Ascending aorta (tissue), 2 donors: ENCODE measurements at places on chromosomes 16 and 17.

- no peak for DNase-seq
These were observed 268.0 kb upstream of the IRX3 start for GRCh38 chr16:54554581-54554980.

DNA sequence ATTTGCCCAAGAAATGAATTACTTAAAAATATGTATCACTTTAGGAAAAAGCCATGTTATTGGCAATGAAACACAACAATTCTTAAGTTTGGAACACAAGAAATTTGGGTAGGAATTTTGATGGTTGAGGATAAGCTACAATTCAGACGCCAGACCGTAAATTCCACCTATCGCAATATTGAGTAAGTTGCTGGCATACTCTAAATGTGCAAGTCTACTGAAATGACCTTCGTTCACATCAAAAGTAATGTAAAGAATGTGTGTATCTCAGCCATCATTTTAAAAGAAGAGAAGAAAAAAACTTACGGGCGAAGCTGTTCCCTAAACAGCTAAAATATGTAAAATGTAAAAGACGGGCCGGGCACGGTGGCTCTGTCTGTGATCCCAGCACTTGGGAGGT is 33.4 kb downstream of the UBE2G1 start:
- no peak for DNase-seq

- DNase-seq, result no peak
These were observed 1.6 kb downstream of the MAFG start for GRCh38 chr17:81925860-81926450.

- no peak for DNase-seq
These were observed 24.8 kb upstream of the ENGASE start for GRCh38 chr17:79049821-79050220.

- no peak for DNase-seq
These were observed 50.1 kb upstream of the IRX3 start for GRCh38 chr16:54336631-54337204.

GRCh38 chr16:88499292-88499691 is 46.2 kb downstream of the ZFPM1 start:
- DNase-seq, result no peak

DNA sequence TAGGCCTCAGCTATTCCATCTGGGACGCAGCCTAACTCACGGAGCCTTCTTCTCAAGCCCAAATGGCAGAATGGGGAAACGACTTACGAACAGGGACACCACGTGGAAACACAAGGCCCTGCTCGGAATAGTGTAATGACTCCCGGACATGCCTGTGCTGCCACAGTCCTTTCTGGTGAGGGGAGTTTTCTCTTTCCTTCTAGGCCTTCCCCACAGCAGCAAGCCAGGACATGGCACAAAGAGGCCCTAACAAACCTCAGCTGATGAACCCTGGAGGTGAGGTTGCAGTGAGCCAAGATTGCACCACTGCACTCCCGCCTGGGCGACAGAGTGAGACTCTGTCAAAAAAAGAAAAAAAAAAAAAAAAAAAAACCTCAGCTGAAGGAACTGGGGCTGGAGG is 15.3 kb downstream of the ZBTB4 start:
- DNase-seq, result no peak

GRCh38 chr17:41710472-41711090 is 1.6 kb upstream of the GAST start:
- DNase-seq, result no peak

DNA sequence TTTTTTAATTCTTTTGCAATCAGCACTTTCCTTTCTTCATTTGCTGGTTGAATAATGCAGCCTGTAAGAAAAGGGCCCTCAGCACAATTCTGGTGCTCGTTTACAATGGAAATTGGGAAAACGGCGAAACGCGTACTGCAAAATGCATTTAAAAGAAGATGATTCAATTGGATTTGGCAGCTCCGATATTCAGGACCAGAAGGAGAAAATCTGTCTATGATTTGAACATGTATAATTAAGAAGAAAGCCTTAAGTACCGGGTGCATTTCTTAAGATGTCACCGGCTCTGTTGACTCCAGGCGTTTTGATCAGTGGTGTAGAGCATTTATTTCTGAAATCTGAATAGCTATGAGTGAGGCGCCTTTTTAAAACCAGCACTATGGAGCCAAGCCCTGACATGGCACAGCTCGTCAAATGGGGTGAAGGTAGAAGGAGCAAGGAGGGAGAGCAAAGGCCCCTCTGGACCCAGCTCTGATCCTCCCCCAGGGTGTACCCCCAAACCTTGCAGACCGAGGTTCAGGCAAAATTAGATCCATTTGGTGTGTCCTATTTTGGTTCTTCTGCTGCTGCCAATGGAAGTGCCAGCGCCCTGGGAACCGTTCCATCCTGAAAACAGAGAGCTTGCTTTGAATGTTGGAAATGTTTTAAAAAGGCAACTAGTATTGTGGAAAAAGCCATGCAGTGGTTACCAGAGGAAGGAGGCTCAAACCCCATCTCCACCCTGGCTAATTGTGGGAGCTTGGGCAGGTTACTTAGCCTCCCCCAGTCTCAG is 161.4 kb upstream of the RPL38 start:
- no peak for DNase-seq

GRCh38 chr17:360092-360750 is 7.6 kb upstream of the RPH3AL start:
- DNase-seq, result no peak

DNA sequence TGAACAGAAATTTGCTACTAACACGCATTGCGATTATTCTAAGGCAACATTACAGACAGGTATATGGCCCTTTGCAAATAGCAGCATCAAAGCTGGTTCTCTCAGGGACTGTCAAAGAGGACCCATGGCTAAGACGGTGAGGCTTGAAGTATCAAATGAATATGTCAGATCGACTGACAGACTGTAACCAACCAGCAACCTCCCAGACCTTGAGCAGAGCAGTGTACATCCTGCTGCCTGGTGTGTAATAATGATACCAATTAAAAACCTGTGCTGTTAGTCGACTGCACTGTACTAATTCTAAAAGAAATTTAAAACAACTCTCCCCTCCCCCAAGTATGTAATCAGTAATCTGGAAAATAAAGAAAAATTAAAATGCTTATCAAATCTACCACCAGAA is 35.9 kb upstream of the GHDC start:
- no peak for DNase-seq

GRCh38 chr17:83147280-83147679 is 67.9 kb downstream of the METRNL start:
- DNase-seq, result no peak

DNA sequence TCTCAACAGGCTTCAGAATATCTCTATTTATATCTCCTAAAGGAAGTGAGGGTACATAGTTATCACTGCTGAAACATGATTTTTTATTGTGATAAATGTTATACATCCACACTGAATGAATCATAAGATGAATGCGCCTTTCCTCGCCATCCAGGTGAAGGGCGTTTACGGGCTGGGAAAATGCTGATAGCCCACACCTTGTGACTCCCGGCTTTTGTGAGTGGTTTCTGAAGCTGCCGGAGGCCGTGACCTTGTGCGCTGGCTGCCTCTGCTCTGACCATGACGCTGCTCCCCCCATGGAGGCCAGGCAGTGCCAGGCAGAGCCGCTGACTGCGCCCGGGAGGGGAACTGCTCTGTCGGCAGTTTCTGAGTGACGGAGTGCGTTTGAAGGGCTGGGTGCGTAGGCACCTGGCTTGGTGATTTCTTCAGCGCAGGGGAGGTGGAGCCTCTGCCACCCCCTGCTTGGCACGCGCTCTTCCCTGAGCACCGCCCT is 97.2 kb downstream of the RAP1GAP2 start:
- DNase-seq, result no peak

- DNase-seq, result no peak
These were observed 2.8 kb upstream of the SLFN11 start for GRCh38 chr17:35376245-35376644.

- DNase-seq, result peak; percentile 26
These were observed 426.7 kb upstream of the MAF start for GRCh38 chr16:80027007-80027965.

DNA sequence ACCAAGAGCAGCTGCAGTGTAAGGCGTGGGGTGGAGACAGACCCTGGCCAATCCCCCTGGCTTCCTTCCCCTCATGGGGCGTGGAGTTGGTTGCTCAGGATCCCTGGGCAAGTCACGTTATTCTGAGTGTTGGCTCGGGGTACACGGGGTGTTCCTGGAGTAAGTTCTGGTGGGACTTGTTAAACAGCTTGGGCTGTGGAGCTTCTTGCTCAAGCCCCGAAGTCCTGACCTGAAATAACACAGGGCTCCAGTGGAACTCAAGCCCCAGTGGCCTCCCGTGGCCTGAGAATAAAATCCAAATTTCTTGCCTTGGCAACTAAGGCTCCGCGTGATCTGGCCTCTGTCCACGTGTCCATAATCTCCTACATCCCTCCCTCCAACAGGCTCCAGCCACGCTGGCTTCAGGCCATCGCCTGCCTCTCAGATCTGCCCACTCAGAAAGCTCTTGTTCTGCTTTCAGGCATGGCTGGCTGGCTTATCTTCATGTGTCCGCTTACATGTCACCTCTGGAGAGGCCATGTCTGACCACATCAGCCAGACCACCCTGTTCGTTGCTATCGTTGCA is 49.3 kb upstream of the BCO1 start:
- DNase-seq, result peak; percentile 83

DNA sequence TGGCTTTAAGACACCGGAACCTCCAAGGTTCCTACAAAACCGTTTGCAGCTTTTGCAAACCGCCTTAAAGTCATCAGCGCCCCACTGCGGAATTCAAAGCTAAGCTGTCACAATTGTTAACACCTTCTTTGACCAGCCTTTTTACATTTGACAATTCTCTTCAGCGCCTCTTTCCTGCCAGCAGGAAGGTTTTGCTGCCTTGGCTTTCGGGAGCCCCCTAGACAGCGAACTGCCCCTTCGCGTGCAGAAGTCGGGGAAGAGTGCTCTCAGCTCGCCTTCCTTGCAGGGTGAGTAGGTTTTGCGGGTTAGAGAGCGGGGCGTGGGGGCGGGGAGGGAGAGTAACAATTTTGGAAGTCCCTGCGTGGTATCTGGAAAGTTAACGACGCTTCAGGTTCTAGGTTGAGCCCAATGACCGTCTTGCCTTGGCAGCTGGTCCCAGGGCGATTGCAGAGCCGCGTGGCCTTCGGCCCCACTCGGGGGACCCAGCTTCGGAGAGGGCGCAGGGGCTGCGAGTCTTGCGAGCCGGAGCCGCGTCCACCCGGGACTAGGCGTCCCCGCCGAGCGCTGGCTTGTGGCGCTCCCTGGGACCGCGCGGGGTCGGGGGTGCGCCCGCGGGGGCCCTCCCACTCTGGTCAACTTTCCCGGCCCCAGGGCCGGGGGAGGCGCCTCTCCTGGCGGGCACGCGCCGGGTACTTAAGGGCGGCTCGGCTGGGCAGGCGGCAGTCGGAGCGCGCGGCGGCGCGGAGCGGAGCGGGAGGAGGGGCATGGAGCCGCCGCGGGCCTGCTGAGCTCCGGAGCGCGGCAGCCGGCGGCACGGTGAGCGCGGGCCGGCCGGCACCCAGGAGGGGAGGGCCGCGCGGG is at the start of gene HAS3:
HAS3 (plus strand) TSS at position 153 of the 861 bp plus-strand sequence. CDS start 3,743 bp downstream, outside the sequence.
- no peak for DNase-seq

GRCh38 chr16:88655733-88656281 is 5.0 kb upstream of the CYBA start:
- no peak for DNase-seq

DNA sequence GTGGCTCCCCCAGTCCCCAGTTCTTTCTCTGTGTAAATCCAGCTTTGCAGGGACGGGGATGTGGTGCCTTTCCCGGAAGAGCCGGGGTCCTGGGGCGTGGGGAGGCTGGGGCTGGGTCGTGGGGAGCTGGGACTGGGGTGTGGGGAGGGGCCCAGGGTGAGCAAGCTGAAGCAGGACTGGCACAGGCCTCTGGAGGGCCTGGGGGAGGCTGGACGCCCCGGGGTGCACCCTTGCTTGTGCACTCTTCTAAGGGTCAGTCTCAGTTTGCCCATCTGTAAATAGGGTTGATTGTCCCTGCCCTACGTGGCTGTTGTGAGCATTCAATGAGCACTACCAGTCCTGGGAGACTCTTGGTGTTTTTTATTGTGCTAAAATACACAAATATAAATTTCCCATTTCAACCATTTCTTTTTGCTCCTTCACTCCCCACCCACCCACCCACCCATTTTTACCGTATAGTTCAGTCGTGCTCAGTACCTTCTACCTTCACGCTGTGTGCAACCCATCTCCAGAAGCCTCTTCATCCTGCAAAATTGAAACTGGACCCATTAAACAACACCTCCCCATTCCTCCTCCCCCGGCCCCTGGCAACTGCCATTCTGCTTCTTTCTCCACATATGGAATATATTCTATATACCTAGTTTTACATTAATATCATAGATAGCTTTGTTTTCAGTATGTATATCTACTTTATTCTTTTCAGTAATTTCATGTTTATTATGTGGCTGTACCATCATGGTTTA is 7.8 kb upstream of the TBC1D3B start:
- DNase-seq, result no peak

GRCh38 chr16:57635266-57636097 is 7.1 kb downstream of the ADGRG1 start:
- DNase-seq, result no peak

GRCh38 chr16:1494129-1494640 is 1.0 kb downstream of the TELO2 start:
- DNase-seq, result no peak

DNA sequence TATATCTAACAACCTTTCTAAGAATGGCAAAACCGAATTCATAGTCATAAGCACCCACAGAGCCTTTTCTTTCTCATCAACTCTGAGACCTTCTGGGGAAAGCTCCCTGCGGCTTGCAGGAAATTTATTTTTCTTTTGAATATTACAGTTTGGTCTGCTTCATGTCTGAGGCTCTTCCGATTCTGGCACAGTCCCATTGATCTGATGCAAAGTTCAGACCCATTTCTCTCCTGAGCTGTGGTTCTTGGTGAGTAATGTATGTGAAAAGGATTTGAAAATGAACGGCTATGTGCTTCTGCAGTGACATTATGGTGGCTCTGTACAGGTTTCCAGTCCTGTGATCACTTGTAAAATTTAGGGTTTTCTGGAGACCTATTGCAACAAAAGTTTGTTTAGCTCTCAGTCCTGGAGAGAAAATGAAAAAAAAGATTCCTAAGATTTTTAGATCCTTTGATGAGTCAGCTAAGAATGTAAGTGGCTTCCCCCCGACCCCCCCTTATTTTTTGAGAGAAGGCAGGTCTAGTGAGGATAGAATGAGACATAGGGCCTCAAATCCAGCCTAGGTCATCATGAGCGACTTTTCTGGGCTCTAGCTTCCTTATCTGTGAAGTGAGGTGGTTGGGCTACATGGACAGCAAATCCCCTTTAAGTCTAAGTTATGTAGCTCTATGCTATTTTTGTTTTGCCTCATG is 4.6 kb downstream of the GAN start:
- no peak for DNase-seq

DNA sequence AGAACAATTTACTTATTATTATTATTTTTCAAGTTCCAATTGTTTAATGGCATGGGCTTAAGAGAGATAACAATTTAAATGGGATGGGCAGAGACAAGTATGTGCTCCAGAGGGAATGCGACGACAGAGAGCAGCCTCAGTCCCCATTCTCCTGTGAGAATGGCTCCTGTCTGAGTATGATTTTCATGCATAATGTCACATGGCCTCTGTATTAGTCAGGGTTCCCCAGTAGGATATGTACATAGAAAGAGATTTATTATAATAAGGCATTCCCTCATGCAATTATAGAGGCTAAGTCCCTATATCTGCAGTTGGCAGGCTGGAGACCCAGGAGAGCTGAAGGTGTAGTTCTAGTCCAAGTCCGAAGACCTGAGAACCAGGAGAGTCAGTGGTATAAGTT is 22.9 kb upstream of the NKD1 start:
- DNase-seq, result no peak

GRCh38 chr16:47475786-47476185 is 14.7 kb downstream of the PHKB start:
- DNase-seq, result no peak

GRCh38 chr16:88561485-88562359 is 8.5 kb upstream of the ZC3H18 start:
- DNase-seq, result no peak

GRCh38 chr16:77790009-77790372 is 1.6 kb downstream of the VAT1L start:
- DNase-seq, result no peak
